ENCODE measurements at places on chromosomes 16 and 17. TPM values are rescaled to one million over a fixed set of nuclear protein-coding genes. Genes with fewer than 3 reads are reported as not detected.
A peak's percentile ranks its signal among the peaks of the same experiment; 100 is the strongest.

DNA sequence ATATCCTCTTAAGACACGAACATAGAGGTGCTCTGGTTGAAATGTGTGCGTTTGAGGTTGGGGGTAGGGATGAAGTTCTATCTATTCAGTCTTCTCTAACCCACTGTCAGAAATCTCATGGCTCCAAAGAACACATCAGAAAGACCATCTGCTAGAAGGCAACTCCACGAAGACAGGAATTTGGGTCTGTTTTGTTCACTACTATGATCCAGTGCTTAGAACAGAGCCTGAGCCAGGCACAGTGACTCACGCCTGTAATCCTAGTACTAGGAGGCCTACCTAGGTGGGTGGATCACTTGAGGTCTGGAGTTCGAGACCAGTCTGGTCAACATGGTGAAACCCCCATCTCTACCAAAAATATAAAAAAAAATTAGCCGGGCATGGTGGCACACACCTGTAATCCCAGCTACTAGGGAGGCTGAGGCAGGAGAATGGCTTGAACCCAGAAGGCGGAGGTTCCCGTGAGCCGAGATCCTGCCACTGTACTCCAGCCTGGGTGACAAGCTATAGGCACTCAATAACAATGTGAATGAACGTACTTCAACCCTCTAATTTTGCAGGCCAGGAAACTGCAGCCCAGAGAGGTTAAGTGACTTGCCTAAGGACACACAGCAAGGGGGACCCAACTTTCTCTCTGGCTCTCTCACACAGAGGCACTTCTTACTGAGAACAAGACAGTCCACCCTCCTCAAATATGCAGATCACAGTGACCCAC is 2.3 kb downstream of the CASKIN2 start:
- H3K4me1 ChIP-seq, result peaks cover 68% of the 10 kb centered on the region
- DNase-seq, result no peak
- H3K36me3 ChIP-seq, result no peaks in the 10 kb centered on the region
- H3K27me3 ChIP-seq, result no peaks in the 10 kb centered on the region

- peak overlapping the region; percentile 44 for H3K27ac ChIP-seq
- no peak for DNase-seq
Measured at GRCh38 chr17:78664476-78665386, 87.5 kb upstream of the DNAH17 start.

SHBG gene
- polyA plus RNA-seq, result 0.53 TPM

GRCh38 chr17:56898874-56899273 is 15.0 kb downstream of the TRIM25 start:
- no peak overlapping the region for H3K4me3 ChIP-seq
- H3K27ac ChIP-seq, result no peak overlapping the region
- peaks cover 20% of the 10 kb centered on the region for H3K36me3 ChIP-seq
- DNase-seq, result no peak
- no peaks in the 10 kb centered on the region for H3K27me3 ChIP-seq

C16orf54 gene
- 0.03 TPM for polyA plus RNA-seq

- no peaks in the 10 kb centered on the region for H3K27me3 ChIP-seq
- no peak for DNase-seq
- H3K36me3 ChIP-seq, result no peaks in the 10 kb centered on the region
Measured at GRCh38 chr17:4766723-4767122, 5.0 kb upstream of the TM4SF5 start.

C16orf89 gene
- polyA plus RNA-seq, result 0.29 TPM

DNA sequence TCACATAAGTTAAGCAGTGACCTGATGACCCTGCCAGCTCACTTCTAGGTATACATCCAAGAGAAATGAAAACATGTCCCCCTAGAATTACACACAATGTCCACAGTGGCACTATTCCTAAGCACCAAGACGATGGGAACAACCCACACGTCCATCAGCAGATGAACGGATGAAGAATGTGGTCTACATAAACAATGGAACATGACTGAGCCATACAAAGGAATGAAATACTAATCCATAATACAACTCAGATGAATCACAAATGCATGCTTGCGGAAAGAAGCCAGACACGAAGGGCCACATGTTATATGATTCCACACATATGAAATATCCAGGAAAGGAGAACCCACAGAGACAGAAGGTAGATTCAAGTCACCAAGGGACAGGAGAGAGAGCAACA is 17.4 kb downstream of the USP22 start:
- DNase-seq, result no peak
- peaks cover 77% of the 10 kb centered on the region for H3K4me1 ChIP-seq
- no peak overlapping the region for H3K4me3 ChIP-seq
- no peaks in the 10 kb centered on the region for H3K36me3 ChIP-seq
- peak overlapping the region; percentile 31 for H3K27ac ChIP-seq

DNA sequence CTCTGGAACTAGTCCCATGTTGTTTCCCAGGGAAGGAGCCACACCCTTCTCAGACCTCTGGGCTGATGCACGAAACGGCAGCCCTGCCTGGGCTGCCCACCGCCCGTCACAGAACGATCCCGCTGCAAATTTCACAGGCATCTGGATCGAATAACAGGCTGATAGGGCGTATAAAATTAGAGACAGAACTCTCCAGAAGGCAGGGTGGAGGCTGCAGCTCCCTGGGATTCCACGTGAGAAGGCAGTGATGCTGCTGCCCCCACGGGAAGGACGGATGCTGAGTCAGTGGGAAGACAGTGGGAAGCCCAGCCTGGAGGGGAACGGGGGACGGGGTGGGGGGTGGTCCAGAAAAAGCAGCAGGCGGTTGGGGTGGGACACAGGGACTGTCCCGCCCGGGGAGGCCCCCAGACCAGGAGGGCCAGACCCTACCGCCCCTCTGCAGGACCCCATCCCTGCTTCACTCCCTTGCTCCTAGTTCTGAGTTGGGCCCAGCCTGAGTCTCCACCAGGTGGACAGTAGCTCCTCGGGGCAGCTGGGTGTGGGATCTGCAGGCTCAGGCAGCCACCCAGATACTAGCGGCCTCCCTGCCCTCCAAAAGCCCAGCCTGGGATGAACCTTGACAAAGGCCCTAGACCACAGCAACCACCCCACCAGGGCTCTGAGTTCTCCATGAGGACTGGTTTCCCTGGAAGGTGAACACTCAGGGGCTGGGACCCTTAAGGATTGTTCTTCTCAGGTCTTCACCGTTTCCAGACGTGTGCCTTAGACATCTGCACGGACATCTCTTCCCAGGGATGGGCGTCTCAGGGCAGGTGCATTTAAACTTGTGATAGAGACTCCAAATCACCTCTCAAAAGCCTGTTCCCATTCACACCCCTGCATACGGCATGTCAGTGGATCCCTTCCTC is 117.8 kb downstream of the METRNL start:
- no peaks in the 10 kb centered on the region for H3K27me3 ChIP-seq
- H3K36me3 ChIP-seq, result no peaks in the 10 kb centered on the region
- DNase-seq, result peak; percentile 52
- no peak overlapping the region for H3K4me3 ChIP-seq
- H3K27ac ChIP-seq, result no peak overlapping the region
- H3K4me1 ChIP-seq, result peaks cover 30% of the 10 kb centered on the region

- peaks cover 38% of the 10 kb centered on the region for H3K36me3 ChIP-seq
- H3K4me1 ChIP-seq, result peaks cover 15% of the 10 kb centered on the region
- no peak for DNase-seq
- no peaks in the 10 kb centered on the region for H3K27me3 ChIP-seq
- H3K4me3 ChIP-seq, result peak overlapping the region; percentile 55
- peak overlapping the region; percentile 78 for H3K27ac ChIP-seq
Measured at GRCh38 chr17:8225813-8226535, 15.6 kb upstream of the AURKB start.

- no peaks in the 10 kb centered on the region for H3K27me3 ChIP-seq
- H3K36me3 ChIP-seq, result no peaks in the 10 kb centered on the region
- H3K4me1 ChIP-seq, result peaks cover 42% of the 10 kb centered on the region
- H3K4me3 ChIP-seq, result no peak overlapping the region
Measured at GRCh38 chr16:57807252-57807967, 5.1 kb upstream of the KIFC3 start.

LRRC37B gene
- polyA plus RNA-seq, result 3.8 TPM

DNA sequence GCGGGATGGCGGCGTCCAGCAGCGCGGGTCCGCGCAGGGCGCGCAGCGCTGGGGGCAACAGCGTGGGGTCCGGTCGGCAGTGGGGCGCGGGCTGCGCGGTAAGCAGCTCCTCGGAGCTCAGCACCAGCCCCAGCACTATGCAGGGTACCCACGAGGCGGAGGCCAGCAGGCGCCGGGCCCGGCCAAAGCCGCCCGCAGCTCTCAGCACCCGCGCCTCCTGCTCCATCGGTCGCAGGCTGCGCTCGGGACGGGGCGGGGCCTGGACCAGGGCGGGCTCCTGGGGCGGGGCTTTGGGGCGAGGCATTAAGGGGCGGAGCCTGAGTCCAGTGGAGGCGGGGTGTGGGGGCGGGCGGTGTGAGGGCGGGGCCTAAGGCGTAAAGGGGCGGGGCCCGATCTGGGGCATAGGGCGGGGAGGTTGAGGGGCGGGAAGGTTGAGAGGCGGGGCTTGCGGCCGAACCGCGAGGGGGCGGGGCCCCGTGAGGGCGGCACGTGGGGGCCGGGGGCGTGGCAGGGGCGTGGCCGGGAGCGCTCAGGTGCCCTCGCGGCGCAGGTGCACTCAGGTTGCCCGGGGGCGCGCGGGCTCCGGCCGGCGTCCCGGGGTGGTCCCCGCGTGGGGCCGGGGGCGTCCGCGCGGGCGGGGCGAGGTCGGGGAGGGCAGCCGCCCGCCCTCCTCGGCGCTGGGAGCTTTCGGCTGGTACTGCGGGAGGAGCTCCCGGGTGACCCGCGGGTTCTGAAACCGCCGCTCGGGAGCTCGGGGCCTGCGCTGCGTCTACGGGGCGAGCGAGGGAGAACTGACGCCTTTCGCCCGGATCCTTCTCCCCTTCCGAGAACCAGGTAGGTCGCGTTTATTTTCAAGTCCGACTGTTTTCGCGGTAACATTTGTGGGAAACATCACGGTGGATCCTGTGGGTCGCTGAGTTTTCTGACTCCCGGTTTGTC is 1.4 kb upstream of the SLC22A31 start:
- DNase-seq, result peak; percentile 90
- peak overlapping the region; percentile 48 for H3K4me3 ChIP-seq
- H3K27me3 ChIP-seq, result peaks cover 29% of the 10 kb centered on the region
- no peak overlapping the region for H3K27ac ChIP-seq
- no peaks in the 10 kb centered on the region for H3K36me3 ChIP-seq

DNA sequence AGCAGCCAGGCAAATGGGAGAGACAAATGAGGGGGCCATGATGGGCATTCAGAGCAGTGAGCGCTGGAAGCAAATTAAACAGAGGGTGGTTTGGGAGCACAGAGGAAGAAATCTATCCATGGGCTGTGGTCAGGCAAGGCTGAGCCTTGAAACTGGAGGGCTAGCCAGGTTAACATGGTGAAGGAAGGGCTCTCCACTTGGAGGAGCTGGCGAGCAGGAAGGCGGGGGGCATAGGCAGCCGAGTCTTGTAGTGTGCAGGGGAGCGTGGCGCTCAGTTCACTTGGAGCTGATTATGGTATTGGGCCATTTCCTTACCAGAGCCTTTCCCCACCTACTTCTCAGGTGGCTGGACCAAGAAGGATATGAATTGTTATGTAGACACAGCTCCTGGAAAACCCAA is 189.7 kb downstream of the SNX29 start:
- no peak overlapping the region for H3K27ac ChIP-seq
- no peaks in the 10 kb centered on the region for H3K4me1 ChIP-seq
- no peaks in the 10 kb centered on the region for H3K27me3 ChIP-seq
- no peaks in the 10 kb centered on the region for H3K36me3 ChIP-seq

PRSS8 gene
- polyA plus RNA-seq, result not detected

GLP2R gene
- polyA plus RNA-seq, result 0.12 TPM

GRCh38 chr16:75010427-75010826 is 11.6 kb downstream of the ZNRF1 start:
- H3K27me3 ChIP-seq, result no peaks in the 10 kb centered on the region
- no peak overlapping the region for H3K27ac ChIP-seq
- H3K4me3 ChIP-seq, result no peak overlapping the region

DNA sequence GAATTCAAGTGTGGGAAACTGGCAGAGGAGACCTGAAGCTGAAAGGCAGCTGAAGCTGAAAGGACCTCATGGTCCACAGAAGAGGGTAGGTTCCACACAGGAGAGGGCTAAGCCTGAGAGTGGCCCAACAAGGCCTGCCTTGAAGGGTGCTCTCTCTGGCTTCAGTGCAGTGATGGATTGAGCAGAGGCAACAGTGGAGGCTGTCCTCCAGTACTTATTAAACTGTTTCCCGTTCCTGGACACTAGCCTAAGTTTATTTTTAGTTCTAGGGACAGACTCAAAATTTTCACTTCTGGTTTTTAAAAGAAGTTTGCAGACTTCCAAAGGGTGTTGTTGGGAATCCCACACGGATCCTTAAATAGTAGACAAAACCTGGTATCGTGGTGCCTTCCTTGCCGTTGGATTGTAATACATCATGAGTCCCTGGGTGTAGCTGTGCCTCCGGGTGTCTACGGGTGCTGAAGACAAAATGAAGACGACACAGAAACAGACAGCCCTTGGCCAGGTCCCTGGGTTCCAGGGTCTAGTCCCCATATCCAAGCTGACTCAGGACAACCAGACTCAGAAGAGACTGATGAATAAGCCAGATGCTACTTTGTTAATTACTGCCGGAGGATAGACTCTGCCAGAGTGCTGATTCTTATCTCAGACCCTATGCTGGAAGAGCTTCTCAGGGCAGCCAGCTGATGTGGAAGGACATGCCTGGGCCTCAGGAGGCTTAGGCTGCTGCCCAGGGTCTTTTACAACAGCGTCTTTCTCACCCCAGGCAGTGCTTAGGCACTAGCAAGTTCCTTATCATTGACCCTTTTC is 7.1 kb upstream of the CMTM4 start:
- no peaks in the 10 kb centered on the region for H3K36me3 ChIP-seq
- H3K4me1 ChIP-seq, result no peaks in the 10 kb centered on the region
- DNase-seq, result no peak
- no peak overlapping the region for H3K4me3 ChIP-seq
- no peaks in the 10 kb centered on the region for H3K27me3 ChIP-seq

GRCh38 chr17:66953630-66954020 is 10.9 kb upstream of the CACNG4 start:
- H3K4me3 ChIP-seq, result no peak overlapping the region
- no peak for DNase-seq
- H3K27ac ChIP-seq, result no peak overlapping the region
- no peaks in the 10 kb centered on the region for H3K36me3 ChIP-seq
- H3K4me1 ChIP-seq, result peaks cover 18% of the 10 kb centered on the region

DNA sequence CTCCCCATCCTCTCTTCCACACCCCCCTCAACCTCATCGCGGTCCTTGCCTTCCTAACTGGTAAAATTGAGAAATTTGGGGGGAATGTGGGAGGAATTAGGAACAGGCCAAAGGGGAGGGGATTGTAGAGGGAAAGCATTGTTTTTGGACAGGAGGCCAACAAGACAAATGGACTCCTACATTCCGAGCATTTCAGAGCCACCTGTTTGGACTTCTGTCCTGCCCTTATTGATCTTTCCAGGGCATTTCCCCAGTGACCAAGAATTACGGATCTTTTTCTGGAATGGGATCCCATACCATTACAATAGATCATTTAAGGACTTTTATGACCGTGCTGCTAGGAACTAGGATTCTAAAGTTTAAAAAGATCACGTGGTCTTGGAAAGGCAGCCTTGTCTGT is 221.3 kb upstream of the ASIC2 start:
- no peaks in the 10 kb centered on the region for H3K4me1 ChIP-seq
- H3K4me3 ChIP-seq, result no peak overlapping the region
- no peaks in the 10 kb centered on the region for H3K36me3 ChIP-seq
- no peaks in the 10 kb centered on the region for H3K27me3 ChIP-seq
- H3K27ac ChIP-seq, result no peak overlapping the region
- no peak for DNase-seq

MSLN gene
- 0.08 TPM for polyA plus RNA-seq

NOXO1 gene
- polyA plus RNA-seq, result 0.27 TPM

All from psoas muscle (tissue), 8 donors.